ENCODE measurements at places on chromosomes 6 and 20. TPM values are rescaled to one million over a fixed set of nuclear protein-coding genes. Genes with fewer than 3 reads are reported as not detected.
A peak's percentile ranks its signal among the peaks of the same experiment; 100 is the strongest.

Gene ULBP3
- 2.6 TPM for polyA plus RNA-seq

GRCh38 chr6:4358414-4359107 lies 223.2 kb upstream of the ECI2 start:
- peak; percentile 93 for DNase-seq

DNA sequence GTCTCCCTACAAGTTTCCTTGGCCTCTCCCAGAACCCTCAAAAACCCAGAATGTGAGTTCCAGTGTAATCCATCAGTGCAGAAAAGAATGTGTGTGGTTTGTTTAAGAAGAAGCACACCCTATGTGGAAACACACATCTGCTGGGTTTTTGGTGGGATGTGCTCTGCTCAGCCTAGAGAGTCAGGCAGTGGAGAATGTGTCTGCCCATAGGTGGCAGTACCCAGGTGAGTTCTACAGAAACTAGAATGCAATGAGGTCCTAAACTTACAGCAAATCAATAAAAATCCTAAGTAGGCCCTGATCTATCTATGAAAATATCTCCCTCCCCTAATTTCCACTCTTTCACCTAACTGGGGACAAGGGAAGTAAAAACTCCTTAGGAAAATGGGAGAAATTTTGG lies 437.3 kb downstream of the DHX35 start:
- no peak for DNase-seq

Gene RNF39
- 2.2 TPM for polyA plus RNA-seq
